ENCODE measurements at places on chromosomes 1 and 21.

GRCh38 chr1:83794384-83794783 is 204.5 kb downstream of the TTLL7 start:
- no peak for DNase-seq

DNA sequence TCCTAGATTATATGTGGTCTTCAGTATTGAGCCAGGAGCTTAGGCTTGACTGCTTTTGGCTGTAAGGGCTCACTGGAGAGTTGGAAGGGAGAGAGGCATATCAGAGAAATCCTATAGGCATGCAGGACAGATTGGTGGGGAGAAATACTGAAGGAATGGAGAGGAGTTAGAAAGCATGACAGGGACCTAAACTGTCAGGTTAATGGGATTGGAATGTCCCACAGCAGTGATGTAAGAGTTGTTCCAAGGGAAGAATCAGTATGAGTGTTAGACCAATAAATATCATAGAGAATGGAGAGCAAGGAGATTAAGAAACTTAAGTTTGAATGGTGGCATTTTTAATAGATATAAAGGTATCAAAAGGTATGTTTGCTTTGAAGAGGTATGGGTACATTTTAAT is 39.7 kb downstream of the SLC35A3 start:
- DNase-seq, result peak; percentile 35

DNA sequence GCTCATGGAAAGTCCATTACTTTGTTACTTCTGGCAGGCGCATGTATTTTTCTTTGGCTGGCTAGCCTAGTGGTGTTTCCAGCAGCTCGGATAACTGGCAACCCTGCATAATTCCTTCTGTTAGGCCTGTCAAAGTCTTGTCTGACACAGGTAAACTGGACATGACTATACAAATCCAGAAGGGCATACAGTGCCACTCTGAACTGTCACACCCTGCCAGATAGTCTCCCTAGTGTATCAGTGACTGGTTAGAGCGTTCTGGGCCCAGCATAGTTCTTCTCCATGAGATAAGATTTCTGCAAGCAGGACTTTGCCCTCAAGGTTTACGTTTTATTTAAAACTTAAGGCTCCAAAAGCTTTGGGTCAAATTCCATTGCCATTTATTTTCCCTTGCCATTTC is 177.7 kb upstream of the GORAB start:
- no peak for DNase-seq

DNA sequence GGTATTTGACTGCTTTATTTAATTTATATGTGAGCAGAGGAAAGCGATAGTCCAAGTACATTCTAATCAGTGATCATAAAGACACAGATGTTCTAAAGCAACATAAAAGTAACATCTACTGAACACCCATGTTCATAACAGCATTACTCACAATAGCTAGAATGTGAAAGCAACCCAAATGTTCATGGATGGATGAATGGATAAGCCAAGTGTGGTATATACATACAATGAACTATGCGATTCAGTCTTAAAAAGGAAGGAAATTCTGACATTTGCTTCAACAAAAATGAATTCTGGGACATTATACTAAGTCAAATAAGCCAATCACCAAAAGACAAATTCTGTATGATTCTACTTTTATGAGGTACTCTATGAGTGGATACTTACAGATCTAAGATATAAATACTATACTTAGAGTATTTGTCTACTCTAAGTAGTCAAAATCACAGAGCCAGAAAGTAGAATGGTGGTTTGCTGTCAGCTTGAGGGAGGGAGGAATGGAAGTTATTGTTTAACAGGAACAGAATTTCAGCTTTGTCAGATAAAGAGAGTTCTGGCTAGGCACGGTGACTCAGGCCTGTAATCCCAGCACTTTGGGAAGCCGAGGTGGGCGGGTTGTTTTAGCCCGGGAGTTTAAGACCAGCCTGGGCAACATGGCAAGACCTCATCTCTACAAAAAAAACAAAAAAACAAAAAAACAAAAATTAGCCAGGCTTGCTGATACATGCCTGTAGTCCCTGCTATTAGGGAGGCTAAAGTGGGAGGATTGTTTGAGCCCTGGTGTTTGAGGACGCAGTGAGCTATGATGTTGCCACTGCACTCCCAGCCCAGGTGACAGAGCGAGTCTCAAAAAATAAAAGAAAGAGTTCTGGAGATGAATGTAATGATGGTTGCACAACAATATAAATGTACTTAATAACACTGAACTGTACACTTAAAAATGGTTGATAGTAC is 79.7 kb upstream of the ARHGAP29 start:
- no peak for DNase-seq

- no peak for DNase-seq
Measured at GRCh38 chr1:175881246-175881976, 138.0 kb upstream of the TNR start.

DNA sequence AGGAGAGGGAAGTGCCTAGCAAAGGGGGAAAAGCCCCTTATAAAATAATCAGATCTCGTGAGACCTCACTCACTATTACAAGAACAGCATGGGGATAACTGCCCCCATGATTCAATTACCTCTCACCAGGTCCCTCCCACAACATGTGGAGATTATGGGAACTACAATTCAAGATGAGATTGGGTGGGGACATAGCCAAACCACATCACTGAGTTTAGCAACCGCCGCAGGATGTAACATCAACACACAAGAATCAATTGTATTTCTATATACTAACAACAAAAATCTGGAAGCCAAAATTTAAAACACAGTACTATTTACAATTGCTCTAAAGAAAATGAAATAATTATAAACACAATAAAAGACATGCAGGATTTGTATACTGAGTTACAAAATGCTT is 21.9 kb downstream of the DIRAS3 start:
- no peak for DNase-seq

DNA sequence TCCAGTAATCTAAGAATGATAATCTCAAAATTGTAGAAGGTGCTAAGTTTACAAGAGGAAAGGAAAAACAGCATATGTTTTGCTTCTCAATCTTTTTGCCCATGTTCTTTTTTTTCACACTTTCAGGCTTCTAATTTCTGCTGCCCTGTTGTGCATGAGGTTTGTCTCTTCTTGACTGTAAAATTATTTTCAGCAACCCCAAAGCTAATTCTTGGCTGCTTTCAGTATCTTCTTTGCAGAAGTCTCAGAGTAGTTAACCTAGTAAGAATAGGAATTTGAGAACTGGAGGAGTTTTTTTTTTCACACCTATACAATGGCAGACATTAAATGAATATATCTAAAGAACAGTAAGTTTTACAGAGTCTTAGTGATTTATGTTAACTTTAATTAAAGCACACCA is 26.4 kb downstream of the DENND2D start:
- no peak for DNase-seq

GRCh38 chr1:112695276-112695675 is 11.7 kb downstream of the RHOC start:
- DNase-seq, result no peak

- DNase-seq, result no peak
Measured at GRCh38 chr1:19283891-19284290, 4.7 kb downstream of the AKR7A3 start.

GRCh38 chr1:145824499-145824842 is 471 bp downstream of the POLR3C start:
- no peak for DNase-seq

DNA sequence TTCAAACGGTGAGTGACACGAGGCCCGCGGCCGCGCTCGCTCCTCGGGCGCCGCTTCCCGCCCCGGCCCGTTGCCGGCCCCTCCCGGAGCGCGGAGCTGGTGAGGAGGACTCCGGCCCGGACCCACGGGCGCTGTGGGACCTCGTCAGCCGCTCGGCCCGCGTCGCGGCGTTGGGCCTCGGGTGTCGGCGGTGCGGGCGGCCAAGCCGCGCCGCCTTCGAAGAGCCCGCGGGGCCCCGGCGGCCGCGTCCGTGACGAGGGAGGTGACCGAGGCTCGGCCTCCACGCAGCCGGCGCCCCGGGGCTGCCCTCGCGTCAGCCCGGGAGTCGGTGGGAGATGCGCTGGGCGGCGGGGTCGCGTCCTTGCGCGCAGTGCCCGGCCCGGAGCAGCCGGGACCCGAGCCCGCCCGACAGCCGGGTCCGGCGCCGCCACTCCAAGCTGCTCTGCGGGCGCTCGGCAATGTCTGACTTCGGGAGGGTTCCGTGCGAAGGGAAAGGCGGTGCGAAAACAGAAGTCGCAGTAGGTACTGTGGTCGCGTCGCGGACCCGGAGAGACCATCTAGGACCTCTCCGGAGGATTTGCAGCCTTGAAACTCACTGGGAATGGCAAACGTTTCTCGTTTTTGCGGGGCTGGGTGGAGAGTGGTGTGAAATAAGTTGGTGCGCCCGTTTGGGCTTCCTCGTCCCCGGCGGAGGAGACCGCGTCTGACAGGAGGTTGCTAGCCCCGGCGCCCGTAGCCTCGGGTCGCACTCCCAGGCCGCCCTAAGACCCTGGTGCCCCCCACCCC is 829 bp downstream of the SPEN start:
- DNase-seq, result no peak

GRCh38 chr1:66050123-66050522 is 257.4 kb downstream of the PDE4B start:
- no peak for DNase-seq

DNA sequence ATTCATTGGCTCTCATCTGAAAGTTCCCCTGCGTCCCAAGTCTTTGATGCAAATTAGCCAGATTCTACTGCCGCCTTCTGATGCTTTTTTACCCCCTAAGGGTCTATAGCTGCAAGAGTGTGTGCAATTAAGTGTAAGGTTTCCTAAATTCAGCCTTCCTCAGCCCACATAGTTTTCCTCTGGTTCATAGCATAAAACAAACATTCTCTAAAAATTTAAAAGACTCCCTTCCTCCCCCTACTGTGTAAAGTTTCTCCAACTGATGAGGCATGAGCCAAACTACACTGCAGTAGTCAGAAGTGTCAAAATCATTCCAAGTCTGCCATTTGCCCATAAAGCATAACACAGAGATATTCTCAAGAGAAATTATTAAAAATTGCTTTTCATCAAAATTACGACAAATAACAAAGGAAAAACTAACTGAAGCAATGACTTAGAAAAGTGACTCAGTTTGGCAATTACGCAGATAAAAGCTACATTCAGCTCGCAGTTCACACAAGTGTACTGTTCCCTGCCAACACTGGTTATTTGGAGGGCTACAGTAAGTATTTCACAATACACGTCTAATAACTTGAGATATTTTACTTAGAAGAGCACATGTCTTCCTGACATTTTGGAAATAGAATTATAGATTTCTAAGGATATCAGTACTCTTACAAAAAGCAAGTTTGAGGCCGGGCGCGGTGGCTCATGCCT is 15.4 kb downstream of the KCNH1 start:
- no peak for DNase-seq

GRCh38 chr1:206654828-206655227 is 19.5 kb downstream of the DYRK3 start:
- DNase-seq, result no peak

GRCh38 chr1:187051618-187052232 is 223.0 kb downstream of the PLA2G4A start:
- no peak for DNase-seq

- DNase-seq, result no peak
Measured at GRCh38 chr1:11858613-11858967, at the start of gene NPPB. Gene NPPB, minus strand, starts transcription at chr1:11858945. Its CDS starts 112 bp downstream, at chr1:11858833.
